ENCODE measurements at places on chromosomes 11 and 22. TPM values are rescaled to one million over a fixed set of nuclear protein-coding genes. Genes with fewer than 3 reads are reported as not detected.
A peak's percentile ranks its signal among the peaks of the same experiment; 100 is the strongest.

GRCh38 chr22:20549232-20549841 is 41.9 kb downstream of the MED15 start:
- DNase-seq = peak; percentile 48

GRCh38 chr22:27782088-27782487 is 19.5 kb downstream of the MN1 start:
- no peak for DNase-seq

DNA sequence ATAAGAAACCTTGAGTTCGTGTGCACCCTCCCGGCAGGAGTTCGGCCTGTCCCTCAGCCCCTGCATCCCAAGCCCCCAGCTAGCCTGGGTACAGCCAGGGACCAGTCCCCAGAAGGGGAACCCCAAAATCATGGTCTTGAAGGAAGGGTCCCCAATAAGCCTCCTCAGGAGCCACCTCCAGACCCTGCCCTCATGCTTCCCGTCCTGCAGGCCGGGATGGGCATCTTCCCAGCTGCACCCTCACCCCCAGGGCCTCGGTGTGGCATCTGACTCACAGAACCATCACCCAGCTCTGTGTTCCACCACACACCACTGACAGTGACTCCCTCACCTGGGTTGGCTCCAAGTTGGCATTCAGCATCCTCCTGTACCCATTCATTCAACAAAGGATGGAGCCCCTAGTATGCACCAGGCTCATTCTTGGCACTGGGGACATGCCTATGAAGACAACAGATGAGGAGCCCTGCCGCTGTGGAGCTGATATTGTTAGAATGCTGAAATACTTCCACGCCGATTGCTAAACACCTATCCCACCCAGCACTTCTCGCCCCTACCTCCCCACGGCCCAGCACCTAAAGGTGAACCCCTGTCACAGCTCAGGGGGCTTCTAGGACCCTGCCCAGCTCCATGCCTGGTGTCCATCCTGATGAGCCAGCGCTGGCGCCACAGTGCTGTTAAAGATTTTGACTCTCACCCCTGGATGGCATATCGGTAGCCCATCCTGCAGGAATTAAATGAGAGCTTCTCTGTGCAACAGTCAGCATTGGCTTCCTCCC is 77.8 kb downstream of the BUD13 start:
- DNase-seq = no peak

- no peak for DNase-seq
Observed at GRCh38 chr11:6655020-6655789, 404 bp downstream of the DCHS1 start.

The SAA4 gene
- total RNA-seq = 0.62 TPM

- no peak for DNase-seq
Observed at GRCh38 chr11:70510571-70510970, 112.2 kb downstream of the CTTN start.

DNA sequence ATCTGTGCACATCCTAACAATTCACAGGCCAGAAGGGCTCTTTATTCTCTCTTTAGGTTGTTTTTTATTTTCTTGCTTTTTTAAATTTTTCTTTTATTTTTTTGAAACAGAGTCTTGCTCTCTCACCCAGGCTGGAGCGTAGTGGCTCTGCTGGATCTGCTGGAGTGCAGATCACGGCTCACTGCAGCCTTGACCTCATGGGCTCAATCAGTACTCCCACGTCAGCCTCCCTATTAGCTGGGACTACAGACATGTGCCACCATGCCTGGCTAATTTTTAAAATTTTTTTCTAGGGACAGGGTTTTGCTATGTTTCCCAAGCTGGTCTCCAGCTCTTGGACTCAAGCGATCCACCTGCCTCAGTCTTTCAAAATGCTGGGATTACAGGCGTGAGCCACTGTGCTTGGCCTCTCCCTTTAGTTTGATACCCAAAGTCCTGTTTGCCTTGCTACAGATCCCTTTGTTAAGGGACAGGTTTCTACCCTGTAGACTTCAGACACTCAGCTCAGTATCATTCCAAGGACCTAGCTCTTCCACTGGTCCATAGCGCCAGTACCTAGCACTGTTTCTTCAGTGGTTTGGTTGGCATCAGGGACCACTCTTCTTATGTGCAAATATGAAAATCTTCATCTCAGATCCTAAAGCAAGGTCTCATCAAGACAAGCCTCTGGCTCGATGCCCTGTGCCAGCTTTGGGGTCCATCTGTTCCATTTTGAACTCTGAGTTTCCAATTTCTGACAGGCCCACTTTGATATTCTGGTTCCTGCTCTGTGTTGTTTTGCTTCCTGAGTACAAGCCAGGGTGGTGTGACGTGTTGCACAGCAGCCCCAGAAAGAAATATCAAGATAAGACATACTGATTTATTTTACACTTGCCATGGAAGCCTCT is 211.7 kb downstream of the FAT3 start:
- DNase-seq = no peak

DNA sequence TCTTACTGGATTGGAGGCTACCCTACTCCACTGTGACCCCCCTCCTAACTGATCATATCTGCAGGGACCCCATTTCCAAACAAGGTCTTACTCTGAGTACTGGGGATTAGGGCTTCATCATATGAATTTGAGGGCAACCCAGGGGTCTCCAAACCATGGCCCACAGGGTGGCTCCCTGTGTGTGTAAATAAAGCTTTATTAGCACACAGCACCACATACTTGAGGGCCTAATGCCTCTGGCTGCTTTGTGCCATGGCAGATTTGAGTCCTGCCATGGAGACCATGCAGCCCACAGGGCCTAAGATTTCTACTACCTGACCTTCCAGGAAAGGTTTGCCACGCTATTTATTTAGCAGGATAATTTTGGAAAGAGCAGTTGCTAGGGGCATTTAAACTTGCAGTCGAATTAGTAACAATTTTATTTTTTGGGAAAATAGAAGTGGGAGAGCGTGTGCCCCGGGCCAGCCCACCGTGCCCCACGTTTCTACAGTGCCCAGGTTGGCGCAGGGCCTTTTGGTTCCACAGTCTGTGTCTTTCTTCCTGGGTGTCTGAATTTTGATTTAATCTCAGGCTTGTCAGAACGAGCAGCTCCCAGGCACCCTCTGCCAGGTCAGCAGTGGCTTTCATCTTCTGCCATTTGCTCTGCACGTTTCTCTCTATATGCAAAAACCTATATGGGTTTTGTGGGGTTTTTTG is 92.3 kb downstream of the KCNQ1 start:
- peak; percentile 20 for DNase-seq

The HEPHL1 gene
- not detected for total RNA-seq

- DNase-seq = no peak
Observed at GRCh38 chr22:17994424-17995108, 29.8 kb downstream of the MICAL3 start.

The MFRP gene
- total RNA-seq = not detected

DNA sequence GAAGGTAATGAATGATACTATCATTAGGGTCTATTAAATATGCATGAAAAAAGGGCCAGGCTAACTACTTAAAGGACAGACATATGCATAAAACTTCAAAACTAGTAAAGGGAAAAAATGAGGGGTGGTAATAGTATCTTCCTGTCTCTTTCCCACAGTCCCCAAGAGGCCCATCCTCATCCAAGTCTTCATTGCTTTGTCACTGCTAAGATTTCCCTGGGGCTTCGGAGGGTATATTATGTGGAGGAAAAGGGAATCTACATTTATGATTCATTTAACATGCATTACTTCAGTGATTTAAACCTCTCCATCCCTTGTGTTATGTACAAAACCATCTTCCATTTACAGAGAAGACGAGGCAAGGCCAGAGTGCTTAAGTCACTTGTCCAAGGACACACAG is 66.1 kb downstream of the CWC15 start:
- no peak for DNase-seq

DNA sequence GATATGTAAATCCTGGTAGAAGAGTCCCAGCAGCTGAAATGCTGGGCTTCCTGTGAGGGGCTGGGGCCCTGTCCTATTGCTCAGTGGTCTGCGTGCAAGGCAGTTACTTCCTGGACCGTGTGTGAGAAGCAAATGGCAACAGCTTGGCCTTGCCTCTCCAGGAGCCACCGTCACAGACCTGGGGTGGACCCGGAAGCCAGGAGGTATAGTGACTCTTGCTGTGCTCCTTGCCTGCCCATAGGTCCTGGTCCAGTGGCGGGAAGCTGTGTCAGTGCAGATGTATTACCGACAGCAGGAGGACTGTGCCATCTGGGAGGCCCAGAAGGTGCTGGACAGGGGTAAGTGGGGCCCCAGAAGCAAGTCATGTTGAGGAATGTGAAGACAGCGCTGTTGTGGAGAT is 54.3 kb downstream of the PISD start:
- peak; percentile 32 for DNase-seq

The OR4D5 gene
- total RNA-seq = not detected

GRCh38 chr22:30447656-30448055 is 22.1 kb downstream of the MTFP1 start:
- DNase-seq = no peak

DNA sequence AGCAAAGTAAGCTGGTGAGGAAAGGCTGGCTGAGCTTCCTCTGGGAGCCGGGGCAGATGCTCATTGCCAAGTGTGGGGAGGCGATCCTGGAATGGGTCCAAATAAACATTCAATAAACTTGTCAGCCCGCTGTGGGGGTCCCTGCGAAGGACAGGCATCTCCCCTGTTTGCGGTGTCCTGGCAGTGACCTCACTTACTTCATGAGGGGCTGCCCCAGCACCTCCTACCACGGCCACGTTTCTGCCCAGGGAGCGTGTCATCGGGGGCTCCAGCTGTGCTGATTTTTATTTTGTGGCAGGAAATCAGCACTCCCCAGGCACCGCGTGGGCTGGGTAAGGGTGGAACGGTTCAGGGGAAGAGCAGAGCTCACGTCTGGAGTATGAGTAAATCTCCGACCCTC is 493.9 kb upstream of the B3GAT1 start:
- no peak for DNase-seq

DNA sequence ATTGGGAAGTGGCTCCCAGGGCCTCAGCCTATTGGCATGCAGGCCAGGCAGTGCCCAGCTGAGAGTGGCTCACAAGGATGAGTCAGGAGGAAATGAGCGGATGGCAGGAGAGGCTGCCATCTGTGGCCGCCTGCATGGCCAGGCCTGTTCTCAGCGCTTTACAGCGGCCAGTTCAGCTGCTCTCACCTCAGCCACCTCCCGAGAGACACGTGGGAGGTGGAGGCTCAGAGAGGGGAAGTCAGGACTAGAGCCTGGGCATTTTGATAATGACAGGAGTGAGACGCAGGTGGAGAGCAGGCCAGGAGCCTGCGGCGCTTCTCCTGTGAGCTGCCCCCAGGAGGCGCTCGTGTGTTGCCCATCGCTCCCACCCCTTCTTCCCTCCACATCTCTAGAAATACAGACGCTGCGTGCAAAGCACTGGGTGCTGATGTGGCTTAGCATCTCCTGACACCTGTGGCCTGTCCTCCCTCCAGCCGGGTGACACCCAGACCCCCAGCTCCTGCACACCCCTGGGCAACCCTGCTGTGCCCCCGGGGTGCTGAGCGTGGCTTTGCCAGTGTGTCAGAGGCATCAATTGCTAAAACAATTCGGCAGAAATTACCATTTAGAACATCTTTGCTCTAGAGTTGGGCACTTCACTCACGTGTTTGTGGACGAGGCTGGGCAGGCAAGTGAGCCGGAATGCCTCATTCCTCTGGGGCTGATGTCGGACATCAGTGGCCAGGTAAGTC is 21.4 kb upstream of the PANX2 start:
- DNase-seq = peak; percentile 79

DNA sequence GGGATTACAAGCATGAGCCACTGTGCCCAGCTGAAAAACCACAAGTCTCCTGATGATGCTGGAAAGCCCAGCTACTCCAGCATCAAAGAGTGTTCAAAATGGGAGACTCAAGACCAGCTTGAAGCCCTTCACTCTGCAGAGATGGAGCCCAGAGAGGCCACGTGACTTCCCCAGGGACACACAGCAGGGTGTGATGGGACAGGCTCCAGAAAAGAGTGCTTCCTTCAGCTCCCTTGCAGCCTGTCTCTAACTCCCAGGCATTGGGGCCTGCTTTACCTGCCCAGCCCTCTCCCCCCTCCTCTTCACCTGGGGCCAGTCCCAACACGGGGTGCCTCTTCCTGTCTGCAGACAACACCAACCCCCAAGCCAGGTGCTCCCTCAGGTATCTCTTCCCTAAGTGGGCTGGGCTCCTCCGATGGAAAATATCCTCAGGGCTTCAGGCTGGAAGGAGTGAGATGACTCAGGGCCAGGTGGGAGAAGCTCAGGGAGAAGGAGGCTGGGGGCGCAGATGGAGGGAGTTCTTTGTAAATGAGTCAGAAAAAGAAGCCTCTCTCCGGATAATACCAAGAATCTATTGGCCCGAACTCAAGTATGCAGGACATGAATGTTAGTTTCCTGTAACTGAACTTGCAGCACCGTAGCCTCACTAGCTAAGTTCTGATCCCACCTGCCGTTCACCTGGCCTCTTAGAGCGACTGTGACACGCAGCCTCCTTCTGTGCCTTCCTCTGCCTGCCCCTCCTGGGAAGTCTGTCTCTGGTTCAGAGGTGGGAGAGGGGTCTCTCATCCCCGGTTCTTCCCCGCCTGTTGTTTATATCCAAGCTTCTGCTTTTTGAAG is 326.6 kb downstream of the MN1 start:
- DNase-seq = no peak

- DNase-seq = no peak
Observed at GRCh38 chr11:3218483-3219280, at the start of gene MRGPRG. Gene MRGPRG, minus strand, starts transcription at chr11:3218813. Its CDS starts 0 bp downstream, at chr11:3218813.

The SLC15A3 gene
- 199 TPM for total RNA-seq

The HMOX1 gene
- 68.3 TPM for total RNA-seq

The KRTAP5-10 gene
- not detected for total RNA-seq

The CD6 gene
- 6.1 TPM for total RNA-seq

DNA sequence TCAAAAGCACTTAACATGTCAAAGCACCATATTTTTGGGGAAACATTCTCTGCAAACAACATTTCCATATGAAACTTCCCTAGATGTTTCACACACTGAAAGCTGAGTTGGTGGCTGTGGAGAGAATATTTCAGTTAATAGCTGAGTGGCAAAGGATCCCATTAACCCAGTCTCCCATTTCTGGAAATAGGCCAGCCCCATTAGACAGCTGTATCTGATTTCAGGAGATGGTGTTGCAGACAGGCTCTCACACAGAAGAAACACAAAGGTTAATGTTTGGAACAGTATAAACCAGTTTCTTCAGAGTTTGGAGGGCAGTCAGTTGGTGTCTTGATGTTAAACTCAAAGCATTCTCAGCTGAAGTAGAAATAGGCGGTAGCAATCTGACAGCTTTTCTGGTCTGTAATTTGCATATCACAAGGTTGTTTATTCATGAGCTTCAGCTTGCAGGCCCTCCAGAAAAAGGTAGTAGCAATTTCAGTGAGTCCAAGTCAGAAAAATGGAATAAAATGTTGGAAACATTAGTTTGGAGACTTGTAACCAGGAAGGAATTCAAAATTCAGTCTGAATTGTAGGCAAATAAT is 15.5 kb upstream of the ZBTB44 start:
- no peak for DNase-seq

DNA sequence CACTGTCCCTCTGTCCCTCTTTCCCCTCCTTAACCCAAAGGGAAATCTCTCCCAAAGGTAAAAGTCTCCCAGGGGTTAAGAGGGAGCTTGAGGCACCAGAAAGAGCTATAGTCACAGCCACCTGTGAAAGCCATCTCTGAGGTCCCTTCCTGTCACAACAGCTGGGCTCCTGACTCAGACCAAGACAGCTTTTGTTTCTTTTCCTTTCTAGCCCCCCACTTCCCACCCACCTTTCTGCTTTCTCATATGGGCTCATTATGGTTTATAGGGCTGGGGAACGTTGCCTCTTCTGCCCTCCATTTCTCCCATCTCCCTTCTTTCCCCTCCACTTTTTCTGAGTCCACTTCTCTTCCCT is 19.1 kb downstream of the MIF start:
- DNase-seq = no peak

The MUC5AC gene
- total RNA-seq = 0.35 TPM

Measured in lower lobe of right lung (tissue), 2 donors.